ENCODE measurements at places on chromosomes 4 and X.

DNA sequence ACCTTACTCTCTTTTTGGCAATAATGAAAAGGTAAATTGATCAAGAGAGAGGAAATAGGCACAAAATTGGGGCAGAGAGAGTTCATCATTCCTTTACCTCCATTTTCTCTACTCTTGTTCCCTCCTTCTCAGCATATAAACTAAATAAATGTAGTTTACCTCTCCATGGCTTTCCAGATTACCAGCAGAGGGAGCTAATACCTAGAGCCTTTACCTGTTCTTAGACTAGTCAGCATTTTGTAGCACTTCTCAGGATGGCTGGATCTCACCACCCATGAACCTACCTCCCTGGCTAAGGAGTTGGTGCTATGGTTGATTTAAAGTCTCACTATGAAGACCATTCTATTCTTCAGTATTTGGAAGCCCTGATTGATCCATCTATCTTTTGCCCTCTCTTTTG, 15.7 kb downstream of the OFD1 start:
- DNase-seq, result no peak

DNA sequence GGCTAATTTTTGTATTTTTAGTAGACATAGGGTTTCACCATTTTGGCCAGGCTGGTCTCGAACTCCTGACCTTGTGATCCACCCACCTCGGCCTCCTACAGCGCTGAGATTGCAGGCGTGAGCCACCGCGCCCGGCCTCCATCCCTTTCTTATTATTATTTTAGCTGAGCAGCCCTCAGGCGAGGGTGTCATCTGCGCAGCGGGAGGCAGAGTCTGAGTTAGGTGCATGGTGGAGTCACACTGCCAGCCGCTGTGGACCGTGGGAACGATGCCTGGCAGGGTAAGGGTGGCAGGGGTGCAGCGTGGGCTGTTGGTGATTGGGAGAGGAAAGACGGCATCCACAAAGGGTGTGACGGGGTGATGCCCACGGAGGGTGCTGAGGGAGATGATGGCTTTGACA, 491.8 kb upstream of the FAT1 start:
- DNase-seq, result no peak

DNA sequence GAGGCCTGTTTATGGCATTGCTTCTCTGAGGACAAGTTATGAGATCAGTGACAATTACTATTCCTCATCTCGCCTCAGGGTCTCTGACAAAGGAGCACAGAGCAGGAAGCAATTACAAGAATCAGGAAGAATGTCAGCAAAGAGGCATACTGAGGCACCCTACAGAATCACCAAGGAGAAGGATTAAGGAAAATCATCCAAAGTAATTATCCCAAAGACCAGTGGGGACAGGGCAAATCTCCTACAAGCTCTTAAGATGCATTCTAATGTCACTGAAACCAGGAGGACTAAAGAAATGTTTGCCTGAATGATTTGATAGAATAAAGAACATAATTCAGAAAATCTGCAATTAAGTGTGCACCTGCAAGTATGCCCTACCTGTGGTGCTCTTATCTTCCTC, 206.2 kb downstream of the RCHY1 start:
- no peak for DNase-seq

DNA sequence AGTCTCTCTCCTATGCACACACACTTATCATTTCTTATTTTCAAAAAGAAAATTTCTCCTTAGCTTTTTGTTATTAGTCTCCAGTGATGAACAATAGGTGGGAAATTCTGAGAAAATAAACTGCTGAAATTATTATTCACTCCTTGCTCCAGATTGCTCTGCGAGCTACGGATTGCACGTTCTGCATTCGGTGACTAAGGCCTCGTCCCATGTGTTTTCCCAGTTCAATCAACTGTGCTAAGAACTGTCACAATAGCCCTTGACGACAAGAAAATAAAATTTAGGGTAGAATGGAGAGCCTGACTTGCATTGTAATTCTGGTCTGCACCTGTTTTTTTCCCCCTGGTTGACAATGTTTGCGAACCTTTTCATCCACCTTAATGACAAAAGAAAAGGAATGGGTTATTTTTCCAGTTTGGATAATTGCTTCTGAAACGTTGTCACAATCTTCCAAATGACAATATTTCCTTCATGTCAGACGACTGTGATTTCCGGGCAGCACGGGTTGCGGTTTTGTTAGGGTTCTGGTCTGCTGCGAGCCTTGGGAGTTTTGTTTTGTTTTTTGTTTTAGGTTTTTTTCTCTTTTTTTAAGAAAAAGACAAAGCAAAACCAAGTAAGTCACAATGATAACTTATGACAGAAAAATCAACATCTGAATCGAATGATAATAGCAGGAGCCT, 124.5 kb upstream of the NOCT start:
- no peak for DNase-seq

DNA sequence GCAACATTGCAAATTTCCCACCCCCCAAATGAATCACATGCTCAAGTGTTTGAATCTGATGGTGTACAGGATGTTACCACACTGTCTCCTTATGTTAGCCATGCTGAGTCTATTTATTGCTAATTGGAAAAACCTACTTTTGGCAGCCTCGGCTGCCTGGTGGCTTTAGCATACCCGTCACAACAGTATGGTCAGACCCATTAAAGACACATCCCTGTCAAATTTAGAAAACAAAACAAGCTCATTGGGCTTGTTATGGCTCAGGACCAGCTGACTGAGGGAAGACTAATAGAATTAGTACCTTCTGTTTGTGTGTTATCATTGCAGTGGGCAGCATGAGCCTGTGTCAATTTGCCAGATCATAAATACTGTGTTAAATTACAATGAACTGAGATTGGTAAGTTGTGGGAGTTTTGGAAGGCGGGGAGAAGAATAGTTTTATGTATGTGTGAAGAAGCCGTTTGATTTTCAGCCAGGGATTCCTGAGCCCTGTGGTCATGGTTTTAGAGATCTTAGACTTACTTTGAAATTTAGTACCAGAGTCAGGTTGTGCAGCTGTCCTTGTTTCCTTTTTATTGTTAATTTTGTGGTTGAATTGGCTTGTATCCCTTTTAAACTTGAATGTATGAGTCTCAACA, 66.8 kb downstream of the POLA1 start:
- no peak for DNase-seq

GRCh38 chr4:95462921-95463320, 85.9 kb downstream of the UNC5C start:
- no peak for DNase-seq

- no peak for DNase-seq
Observed at GRCh38 chr4:133154725-133155124, 5.6 kb downstream of the PCDH10 start.

GRCh38 chr4:70705183-70706043, 16.4 kb upstream of the RUFY3 start:
- peak; percentile 81 for DNase-seq

- DNase-seq, result peak; percentile 50
Observed at GRCh38 chr4:47926667-47927258, 12.4 kb upstream of the NFXL1 start.

DNA sequence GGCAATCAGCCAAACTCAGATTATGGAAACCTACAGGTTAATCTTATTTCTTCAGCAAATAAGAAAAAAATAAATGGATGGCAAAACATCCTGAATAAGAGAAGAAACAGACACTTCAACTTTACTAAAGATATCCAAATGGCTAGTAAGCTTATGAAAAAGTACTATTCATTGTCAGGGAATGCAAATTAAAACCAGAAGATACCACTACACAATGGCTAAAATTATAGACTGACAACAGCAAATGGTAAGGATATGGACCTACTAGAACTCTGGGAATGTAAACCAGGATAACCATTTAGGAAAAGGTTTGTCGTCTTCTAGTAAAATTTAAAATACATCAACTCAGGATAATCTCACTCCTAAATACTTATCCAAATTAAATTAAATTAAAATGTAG, 24.3 kb downstream of the GRSF1 start:
- no peak for DNase-seq

- no peak for DNase-seq
Observed at GRCh38 chr4:53863158-53863557, 201.2 kb downstream of the CHIC2 start.

DNA sequence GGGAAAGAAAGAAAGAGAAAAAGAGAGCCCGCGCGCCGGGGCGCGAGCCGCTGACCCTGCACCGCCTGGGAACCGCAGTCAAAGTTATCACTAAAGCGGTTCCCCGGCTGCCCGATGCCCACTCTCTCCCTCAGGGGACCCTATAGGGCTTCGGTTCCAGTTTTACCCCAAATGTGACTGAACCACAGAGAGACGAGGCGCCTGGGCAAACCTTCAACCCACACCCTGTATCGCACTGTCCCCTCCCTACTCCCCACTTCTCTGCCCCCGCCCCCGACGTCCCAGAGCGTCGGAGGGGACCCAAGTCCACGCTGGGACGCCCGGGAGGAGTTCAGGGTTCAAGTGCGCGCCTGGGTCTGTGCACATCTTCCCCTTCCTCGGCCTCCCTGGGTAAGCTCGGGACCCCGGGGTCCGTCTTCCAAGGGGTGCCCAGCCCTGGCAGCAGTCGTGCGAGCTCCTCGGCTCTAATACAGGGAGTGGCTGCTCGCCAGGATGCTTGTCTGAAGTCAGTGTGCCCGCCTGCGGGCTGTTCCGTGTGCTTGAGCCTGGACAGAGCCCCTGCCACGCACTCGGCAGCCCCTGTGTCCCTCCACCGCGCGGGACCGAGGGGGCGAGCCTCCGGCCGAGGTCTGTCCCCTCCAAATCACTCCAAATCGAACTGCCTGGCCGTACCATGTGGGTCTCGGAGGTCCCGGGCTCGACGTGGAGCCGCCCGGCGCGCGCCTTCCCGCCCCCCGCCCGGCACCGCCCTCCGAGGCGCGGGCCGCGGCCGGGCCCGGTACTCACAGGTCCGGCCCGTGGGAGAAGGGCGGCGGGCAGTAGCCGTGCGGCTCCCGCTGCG, 960 bp downstream of the TRPC3 start:
- DNase-seq, result peak; percentile 34

DNA sequence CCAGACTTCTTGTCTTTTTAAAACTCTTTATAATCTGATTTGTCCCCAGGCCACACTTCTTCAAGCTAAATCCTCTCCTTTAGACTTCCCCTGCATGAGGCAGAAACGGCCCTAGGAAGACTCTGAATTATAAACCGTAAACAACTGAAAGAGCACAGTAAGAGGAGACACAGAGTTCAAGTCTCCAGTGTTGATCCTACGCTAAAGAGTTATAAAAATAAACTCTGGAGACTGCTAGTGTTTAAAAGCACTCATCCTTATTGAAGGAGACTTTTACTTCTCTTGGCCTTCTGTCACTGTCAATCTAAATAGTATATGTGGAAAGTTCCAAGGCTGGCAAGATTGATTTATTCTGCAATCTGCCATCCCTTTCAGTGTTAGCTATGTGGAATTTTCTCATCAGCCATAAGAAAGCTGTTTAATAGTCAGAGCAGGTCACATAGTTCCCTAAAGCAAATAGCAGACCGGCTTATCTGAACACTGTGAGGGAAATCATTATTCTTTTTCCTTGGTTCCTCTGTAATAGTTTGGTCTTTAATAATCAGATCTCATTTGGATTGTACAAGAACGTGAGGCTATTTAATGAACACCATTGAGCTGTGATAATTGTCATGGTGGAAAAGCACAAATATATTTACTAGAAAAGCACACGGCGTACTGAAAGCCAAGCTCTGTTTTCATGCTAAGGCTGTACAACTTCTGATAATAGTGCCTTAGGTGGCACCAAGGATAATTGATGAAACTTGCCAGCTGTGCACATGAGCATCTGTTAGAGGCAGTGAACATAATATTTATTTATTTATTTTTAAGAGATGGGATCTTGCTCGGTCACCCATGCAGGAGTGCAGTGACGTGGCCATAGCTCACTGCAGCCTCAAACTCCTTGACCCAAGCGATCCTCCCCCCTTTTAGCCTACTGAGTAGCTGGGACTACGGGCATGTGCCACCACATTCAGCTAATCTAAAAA, 157.7 kb downstream of the CEP135 start:
- no peak for DNase-seq

GRCh38 chrX:24594501-24594900, 52.6 kb downstream of the PCYT1B start:
- no peak for DNase-seq

DNA sequence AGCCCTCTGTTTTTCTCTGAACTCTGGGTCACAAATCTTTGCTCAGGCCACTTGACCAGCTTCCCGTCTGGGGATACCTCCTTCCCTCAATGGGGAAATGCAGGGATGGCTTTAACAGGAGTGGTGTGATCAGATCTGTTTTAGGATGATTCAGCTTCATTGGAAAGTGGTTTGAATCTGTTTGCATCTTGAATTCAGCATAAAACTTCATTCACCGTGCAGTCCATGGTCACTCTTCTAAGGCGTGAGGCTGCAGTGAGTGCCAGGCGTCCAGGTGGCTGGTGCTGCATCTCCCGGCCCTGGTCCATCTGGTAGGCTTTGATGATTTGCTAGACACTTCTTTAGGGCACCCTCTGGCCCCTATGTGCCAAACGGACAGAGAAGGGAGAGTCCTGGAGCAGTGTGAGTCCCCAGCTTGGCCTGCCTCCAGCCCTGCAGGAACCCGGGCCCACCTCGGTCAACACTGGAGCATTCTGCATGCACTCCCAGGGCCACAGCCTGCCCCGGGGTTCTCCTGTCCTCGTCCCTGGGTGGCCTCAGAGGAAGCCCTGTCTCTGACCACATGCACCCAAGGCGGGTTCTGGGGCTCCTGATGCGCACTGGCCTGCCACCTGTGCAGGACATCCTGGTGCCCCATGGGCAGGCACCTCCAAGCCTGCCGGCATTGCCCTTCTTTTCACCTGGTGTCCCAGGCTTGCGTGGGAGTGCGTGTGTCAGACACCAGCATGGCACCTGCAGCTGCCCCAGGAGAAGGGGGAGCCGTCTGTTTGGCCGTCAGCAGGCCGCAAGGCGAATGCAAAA, 251.5 kb upstream of the PSAPL1 start:
- DNase-seq, result no peak

DNA sequence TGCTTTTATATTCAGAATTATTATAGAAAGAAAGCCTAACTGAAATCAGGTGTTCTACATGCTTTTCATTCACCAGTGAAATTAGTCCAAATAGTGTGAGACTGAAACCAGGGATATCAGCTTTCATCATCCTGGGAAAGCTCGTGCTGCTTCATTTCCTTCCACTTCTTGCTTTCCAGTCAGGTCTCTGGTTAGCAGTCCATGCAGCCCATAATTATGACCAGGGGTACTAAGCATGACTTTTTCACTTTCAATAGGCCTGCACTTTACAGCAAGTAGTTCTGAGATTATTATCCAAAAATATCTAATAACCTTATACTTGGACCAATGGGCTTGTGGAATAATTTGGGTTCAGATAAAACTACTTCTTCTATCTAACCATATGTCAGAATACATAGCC, 673.2 kb upstream of the MAGEB2 start:
- no peak for DNase-seq

DNA sequence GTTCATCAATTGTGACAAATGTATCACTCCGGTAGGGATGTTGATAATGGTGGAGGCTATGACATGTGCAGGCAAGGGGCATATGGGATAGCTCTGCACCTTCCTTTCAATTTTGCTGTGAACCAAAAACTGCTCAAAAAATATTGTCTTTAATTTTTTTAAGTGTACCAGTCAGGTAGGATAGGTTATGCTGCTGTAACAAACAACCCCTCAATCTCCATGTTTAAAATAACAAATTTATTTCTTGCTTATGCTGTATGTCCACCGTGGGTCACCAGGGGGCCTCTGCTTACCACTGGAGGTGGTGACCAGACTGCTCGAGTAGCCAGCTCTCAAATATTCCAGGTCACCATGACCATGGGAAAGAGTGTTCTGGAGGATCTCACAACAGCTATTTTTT, 23.4 kb upstream of the MSX1 start:
- DNase-seq, result no peak

- no peak for DNase-seq
Observed at GRCh38 chr4:151894246-151894645, 133.4 kb upstream of the GATB start.

Data from germinal center (tissue), 1 donor.